ENCODE measurements at places on chromosomes 11 and 22.

DNA sequence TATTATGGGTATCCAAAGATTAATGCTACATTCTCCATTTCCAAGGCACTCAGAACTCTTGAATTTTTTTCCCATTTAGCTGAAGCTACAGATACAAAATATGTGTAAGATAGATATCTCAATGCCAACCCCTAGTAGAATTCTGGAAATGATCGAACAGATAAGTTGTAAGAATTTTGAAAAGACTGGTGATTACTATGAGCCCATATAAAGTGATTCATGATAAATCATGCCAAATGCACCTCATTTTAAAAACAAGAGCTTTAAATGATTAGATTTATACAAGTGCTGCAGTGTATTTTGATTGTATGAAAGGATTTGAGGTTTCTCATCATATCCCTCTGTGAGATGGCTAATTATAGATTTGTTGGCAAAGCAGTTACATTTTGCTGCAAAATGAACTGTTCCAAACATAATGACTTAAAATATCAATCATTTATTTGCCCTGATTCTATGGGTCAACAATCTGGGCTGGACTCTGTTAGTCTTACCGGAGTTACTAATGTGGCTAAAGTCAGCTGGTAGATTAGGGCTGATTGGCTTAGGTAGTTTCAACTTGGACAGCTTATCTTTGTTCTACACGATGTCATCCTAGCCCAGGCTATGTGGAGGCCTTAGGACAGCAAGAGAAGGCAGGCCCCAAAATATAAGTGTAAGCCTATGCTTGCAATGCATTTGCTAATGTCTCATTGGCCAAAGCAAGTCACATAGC lies 3.4 kb downstream of the OR10V1 start:
- no peak for DNase-seq

GRCh38 chr11:36213393-36213840 lies 75.8 kb downstream of the COMMD9 start:
- DNase-seq, result no peak

DNA sequence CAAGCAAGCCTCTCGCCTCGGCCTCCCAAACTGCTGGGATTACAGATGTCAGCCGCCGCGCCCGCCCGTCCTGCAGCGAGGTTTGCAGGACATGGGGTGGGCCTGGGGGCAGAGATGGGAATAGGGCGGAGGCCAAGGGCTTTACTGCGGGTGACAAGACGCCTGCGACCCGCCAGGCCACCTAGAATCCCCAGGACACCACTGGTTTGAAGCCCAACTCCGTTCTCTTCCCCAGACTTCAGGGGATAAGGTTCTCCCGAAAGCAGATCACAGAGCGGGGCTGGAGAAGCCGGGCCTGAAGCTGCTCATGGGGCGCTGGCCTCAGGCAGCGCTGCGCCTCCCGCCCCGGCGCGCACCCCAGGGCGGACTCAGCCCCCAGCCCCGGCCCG lies 354 bp downstream of the POLR2L start:
- DNase-seq, result no peak

GRCh38 chr11:126969865-126970479 lies 30.6 kb downstream of the KIRREL3 start:
- DNase-seq, result no peak

GRCh38 chr11:9732453-9732852 lies 68.6 kb downstream of the SWAP70 start:
- no peak for DNase-seq

GRCh38 chr22:17481424-17481823 lies 81.9 kb upstream of the SLC25A18 start:
- no peak for DNase-seq

DNA sequence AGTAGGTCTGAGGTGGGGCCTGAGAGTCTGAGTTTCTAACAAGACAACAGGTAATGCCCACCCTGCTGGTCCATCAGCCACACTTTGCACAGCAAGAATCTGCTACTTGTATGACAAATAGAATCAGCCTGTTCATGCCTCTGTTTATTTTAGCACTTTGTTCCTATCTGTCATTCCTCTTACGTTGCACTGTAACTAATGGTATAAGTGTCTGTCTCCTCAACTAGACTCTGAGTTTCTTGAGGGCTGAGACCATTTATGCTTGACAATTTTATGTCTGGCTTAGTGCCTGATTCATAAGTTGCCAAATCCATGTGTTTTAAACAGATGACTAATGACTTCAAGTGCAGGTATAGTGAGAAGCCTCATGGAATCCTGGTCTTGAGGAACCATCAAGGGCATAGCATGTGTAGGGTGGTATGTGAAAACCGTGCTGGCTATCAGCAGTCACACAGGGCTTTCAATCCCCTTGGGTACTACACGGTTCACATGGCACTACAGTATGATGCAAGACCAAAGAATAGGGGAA lies 209.7 kb downstream of the C11orf91 start:
- DNase-seq, result no peak

DNA sequence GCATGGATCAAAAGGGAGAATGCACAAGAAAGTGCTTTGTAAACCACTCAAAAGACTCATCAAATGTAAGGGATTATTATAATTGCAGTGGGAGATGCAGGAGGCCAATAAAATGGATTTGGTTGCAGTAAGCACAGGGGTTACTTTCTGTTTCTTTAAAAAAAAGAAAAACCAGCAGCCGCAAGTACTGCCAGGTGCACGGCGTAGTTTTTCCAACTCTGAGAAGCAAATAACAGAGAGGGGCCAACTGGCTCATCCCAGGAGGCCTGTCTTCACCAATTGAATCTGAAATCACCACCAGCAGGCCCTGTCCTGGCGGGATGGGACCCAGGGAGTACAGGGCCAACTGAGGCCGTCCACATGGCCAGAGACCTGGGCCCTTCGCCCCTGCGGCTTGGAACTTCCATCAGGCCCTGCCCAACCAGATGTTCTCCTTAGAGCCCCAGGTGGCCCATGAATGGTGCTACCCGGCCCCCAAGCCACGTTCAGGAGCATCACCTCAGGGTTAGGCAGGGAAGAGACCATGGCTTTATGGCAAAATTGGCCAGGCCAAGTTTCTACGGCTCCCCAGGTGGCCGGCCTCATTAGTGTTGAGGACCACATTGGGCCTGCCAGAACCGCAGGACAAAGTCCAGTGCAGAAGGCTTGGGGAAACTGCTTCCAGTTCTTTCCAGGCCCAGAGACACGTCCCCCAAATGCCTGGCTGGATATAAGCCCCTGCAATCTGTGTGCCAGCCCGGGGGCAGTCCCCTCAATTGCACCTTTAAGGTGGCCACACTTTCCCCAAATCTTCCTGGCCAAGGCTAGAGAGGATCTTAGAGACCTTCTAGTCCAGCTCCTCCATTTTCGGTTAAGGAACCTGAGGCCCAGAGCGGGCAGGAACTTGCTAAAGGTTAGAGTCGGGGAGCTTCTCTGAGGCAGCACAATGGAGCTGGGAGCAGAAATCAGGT lies 61.7 kb downstream of the CHRDL2 start:
- no peak for DNase-seq

DNA sequence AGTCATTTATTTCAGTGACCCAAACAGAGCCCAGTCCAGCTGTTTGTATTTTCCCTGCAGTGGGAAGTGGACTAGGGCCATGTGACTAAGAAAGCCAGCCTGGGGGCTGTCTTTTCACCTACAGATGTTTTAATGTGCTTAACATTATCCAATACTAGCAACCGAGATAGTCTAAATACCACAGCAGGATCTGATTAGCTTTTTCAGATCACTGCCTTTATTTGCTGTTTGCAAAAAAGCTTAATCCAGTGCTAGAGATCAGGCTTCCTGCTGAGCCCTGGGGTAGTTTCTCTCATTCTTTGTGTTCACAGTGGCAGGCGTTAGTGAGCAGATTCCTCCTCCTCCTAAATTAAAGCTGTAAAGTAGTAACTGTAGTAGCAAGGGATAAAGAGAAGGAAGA lies 35.0 kb downstream of the ZC3H12C start:
- DNase-seq, result no peak

DNA sequence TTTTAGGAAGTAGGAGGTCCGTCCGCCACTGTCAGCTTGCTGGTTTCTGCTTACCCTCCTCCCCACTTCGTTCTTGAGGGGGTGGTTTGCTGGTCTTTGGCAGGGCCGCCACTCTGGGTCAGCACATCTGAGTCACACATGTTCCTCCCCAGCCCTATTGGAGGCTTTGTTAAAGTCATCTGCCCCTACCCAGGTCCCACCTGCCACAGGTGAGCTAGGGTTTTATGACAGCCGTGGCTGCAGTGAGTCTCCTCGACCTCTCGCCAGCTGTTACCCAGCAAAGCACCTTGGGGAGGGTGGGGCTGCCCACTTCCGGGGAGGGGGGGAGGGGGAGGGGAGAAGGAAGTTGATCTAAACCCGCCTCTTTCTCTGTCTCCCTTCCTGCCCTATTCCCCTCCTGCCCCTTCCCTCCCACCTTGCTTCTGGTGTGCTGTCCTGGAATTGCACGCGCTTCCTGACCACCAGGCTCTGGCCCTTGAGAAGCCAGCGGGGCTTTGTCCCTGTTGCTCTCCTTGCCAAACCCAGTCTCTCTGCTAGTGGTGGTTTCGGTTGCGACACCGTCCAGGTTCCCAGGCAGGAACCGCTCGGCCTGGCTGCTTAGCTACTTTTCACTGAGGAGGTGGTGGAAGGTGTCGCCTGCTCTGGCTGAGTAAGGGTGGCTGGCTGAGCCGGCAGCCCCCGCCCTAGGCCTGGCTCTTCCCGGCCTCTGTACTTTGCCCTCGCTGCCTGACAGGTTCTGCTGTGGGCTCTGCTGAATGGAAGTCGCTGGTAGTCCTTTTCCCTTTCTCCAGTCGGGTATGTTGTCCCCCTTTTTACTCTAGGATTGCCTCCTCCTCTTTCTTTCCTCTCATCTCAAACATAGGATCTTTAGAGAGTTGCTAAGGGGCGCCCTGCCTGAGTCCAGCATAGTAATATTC lies 28.5 kb downstream of the RCOR2 start:
- no peak for DNase-seq

DNA sequence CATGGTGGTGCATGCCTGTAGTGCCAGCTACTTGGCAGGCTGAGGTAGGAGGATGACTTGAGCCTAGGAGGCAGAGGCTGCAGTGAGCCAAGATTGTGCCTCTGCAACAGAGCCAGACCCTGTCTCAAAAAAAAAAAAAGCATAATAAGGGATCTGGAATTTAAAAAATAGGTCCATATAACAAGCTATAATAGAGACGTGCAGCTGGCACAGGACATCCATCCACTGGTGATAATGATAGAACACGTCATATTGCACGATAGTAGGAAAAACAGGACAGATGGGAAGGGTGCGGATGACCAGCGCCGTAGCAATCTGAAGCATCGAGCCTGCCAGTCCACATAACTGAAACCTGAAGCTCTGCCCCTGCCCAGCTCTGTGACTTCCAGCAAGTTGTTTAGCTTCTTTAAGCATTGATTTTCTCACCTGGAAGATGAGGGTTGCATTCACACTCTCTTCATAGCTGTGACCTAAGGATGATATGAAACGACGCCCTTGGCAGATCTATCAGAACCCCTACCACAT lies 60.3 kb upstream of the PRODH start:
- DNase-seq, result no peak

- DNase-seq, result no peak
Observed at GRCh38 chr22:36323182-36323854, 64.4 kb downstream of the MYH9 start.

GRCh38 chr22:28728621-28729313 lies 12.9 kb downstream of the CHEK2 start:
- no peak for DNase-seq

DNA sequence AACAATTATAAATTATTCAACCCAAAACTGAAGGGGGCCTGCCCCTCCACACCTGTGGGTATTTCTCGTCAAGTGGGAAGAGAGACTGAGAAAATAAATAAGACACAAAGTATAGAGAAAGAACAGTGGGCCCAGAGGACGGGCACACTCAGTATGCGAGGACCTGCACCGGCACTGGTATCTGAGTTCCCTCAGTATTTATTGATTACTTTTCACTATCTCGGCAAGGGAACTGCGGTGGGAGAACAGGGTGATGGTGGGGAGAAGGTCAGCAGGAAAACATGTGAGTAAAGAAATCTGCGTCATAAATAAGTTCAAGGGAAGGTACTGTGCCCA lies 3.2 kb downstream of the C11orf54 start:
- no peak for DNase-seq

GRCh38 chr11:95556342-95557163 lies 233.0 kb downstream of the FAM76B start:
- no peak for DNase-seq

DNA sequence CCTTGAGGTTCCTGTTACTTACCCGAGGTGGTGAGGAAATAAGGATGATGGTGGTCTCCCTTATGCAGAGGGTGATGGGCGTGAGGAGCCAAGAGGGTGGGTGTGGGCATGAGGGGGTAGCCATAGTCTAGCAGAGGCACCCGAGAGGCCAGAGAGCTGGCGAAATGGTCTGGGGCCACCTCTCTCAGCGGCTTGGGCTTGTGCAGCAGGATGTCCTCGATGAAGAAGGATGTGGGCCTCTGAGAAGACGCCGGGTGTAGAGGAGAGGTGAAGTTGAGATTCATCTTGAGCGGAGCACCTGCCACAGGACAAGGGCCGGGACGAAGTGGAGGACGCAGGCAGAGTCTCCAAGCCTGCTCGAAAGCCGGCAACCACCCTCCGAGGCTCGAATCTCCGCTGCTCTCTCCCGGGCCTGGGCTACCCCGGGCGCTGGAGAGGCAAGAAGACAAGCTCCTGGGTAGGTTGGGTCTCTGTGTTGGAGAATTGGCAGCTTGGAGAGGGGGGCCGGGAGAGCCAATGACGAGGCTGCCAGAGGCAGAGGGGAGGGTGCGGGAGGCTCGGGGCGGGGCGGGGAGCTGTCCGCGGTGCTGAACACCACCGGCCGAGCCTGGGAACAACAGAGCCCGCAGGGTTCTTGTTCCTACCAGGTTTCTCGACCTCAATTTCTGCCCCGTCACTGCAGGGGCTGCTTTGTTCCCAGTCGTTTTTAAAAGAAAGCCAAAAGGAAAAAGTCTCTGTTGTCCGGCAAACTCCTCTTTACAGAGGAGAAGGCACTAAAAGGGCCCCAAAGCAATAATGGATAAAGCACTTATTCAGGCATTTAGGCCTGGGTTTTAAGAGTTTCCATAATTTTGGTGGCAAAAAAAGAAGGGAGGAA lies at the start of gene BSX:
BSX (minus strand) TSS at position 447 of the 877 bp plus-strand sequence; CDS start at position 284, 163 bp downstream.
- DNase-seq, result no peak

GRCh38 chr11:124113890-124114289 lies 1.4 kb upstream of the VWA5A start:
- no peak for DNase-seq

GRCh38 chr22:32997295-32997694 lies 60.9 kb downstream of the SYN3 start:
- DNase-seq, result no peak

DNA sequence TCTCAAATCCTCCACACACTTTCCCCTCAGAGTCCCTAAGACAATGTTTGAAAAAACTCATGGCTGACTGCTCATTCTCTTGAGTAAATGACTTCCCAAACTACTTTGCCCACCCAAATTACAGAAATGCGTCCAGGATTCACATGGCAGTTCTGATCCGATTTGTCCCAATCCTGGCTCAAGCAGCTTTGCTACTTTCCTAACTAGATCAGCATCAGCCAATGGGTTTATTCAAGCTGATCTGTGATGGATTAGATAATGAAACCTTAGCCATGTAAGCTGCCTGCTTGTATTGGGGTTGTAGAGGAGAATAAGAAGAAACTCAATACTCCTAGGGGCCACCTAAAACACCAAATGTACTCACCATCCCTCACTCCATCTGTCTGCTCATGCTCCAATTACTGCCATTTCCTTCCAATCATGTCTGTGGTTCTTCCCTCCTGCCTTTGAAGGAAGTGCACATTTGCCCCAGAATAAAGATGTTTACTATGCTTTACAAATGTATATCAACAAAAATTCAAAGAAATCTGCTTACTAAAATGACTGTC lies 6.9 kb downstream of the RBFOX2 start:
- no peak for DNase-seq
